ENCODE measurements at places on chromosomes 11 and 22.

DNA sequence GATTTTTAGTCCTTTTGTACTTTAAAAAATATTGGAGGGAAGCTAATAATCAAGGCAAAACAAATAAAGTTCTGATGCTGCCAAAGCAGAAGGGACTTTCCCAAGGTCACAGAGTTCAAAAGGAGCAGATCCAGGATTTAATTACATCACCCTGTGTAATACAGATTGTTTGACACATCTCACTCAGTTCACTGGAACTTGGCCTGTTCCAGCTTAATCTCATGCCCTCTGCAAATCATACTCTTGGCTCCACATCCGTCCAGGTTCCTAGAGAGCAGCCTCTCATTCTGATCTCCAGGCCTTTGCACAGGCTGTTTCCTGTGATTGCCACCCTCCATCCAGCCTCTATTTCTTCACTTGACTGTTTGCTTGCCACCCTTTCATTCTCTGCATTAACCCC is 151.7 kb downstream of the SPON1 start:
- no peak for DNase-seq

- no peak for DNase-seq
These were observed 107.2 kb downstream of the MAML2 start for GRCh38 chr11:96235751-96236150.

DNA sequence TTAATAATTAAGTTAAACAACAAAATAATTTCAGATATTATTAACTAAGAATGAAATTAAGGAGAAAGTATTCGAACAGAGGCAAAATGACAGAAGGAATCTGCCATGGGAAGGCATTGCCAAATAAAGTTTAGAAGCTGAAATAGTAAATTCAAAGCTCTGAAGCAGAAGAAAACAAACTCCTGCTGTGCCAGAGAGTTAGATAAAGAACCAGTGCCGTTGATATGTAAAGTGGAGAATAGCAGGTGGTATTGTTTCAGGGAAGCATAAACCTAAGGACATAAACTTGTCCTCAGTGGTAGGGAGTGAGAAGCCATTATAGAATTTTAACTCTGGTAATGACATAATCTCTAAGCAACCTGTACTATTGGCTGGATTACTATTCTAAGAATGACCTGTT is 2.7 kb upstream of the HBG2 start:
- no peak for DNase-seq

- DNase-seq, result peak; percentile 73
These were observed 9.9 kb downstream of the NARS2 start for GRCh38 chr11:78564490-78565467.

DNA sequence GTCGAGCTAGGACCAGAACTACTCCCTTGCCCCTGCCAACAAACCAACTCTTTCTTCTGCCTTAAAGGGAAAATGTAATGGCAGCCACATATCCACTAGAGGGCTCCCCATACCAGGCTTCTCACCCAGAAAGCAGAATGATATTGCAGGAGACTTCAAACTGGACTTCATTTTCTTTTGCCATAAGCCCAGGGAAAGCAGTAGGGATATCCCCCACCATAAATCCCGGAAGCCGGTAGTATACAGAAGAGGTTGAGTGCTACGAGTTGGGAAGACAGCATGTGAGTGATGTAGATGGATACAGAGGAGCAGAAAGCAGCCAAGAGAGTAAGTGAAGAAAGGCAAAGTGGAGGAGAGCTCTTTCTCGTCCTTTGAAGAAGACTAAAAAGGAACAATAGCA is 12.1 kb downstream of the PLAAT5 start:
- DNase-seq, result peak; percentile 32

DNA sequence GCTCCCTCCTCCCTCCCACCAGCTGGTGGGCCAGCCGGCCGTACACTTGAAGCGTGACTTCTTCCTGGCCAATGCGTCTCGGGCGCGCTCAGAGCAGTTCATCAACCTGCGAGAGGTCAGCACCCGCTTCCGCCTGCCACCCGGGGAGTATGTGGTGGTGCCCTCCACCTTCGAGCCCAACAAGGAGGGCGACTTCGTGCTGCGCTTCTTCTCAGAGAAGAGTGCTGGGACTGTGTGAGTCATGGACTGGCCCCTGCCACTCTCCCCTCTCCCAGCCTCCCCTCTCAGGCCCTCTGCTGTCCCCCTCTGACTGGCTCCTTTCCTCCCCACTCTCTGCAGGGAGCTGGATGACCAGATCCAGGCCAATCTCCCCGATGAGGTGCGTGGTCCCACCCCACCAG is 24.7 kb downstream of the CAPN1 start:
- no peak for DNase-seq

- no peak for DNase-seq
These were observed 248.5 kb upstream of the C11orf87 start for GRCh38 chr11:109173504-109173903.

GRCh38 chr22:30318799-30319419 is 7.8 kb downstream of the TBC1D10A start:
- no peak for DNase-seq

DNA sequence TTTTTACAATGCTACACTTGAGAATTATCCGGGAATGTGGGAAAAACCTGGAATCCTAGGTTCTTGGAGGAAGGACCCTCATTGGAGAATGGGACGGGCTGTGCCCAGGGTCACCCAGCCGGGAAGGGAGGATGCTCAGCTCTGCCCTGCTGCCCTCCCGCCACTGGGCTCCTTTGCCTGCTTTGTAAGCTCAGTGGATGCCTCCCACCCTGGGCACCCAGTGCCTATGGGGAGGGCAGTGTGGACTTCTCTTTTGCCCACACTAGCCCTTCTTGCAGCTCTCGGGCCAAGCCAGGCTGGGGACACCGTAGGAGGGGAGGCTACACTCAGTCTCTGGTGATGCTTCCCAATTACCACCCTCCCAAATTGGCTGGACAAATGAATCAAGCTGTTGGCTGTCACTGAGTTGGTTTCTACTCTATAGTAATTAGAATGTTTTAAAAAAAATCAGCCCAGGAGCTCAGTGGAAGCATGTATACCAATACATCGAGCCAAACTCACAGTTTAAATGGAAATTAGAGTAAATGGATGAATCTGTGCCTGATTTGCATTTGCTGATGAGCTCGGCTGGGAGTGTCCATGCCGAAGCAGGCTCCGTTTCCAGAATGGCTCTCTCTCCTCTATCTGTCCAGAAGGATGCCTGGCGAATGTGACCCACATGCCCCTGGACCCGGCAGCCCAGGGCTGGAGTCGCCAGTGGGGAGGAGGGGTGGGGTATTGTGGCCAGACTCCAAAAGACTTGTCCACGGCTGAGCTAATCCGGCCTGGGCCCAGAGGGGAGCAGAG is 317.0 kb downstream of the CTTN start:
- DNase-seq, result no peak

GRCh38 chr11:117232911-117233409 is 489 bp downstream of the RNF214 start:
- DNase-seq, result no peak

- no peak for DNase-seq
These were observed 28.1 kb upstream of the KIRREL3 start for GRCh38 chr11:127028648-127029047.

DNA sequence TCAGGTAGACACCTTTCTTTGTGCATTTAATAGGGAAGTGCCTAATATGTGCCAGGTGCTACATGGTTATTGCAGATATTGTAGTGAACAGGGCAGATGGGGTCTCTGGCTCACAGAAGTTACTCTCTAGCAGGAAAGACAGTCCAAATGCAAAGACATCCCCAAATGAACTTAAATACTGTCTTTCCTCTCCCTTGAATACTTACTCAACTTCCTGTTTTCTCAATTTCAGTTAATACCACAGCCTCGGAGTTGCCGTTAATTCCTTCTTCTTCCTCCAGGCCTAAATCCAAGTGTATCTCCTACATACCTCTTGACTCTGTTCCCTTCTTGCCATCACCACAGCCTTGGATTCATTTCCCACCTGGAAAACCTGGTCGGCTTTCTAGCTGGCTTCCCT is 134.3 kb upstream of the SESN3 start:
- DNase-seq, result no peak

DNA sequence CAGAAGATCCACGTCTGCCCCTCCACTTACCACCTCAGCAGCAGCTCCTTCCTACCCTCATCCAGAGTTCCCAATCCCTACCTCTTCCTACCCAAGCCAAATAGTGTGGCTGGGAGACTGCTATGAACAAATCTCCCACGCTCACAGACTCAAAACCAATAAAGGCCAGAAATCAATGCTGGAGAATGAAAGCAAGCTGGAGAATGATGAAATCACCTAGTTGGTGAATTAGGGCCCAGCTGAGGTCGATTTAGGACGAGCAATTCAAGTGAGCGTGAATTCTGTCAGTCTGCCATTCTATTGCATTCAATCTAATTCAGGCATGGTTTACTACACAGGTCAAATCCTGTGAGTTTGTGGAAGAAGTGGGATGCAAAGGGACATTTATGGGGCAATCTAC is 22.5 kb downstream of the COMMD9 start:
- no peak for DNase-seq

GRCh38 chr22:49310354-49310753 is 517.3 kb downstream of the BRD1 start:
- DNase-seq, result no peak

- DNase-seq, result no peak
These were observed 212.0 kb upstream of the CHORDC1 start for GRCh38 chr11:90434858-90435257.

DNA sequence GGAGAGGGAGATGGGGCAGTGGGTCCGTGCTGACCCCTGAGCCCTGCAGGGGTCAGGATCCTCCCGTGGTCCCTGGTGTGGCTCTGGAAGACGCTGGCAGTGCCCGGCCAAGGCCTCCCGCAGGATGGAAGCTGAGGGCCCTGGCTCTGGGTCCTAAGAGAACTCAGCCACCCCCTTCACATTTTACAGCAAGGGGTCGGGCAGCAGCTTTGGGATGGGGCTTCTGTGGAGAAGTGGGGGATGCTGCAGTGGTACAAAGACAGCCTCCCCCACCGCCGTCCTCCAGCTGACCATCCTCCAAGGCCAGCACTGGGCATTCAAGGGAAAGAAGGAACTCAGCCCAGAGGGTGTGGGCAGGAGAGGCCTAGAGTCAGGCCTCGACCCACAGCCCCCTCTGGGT is 21.8 kb upstream of the CRYBB3 start:
- no peak for DNase-seq

GRCh38 chr11:100948936-100949335 is 180.7 kb downstream of the PGR start:
- DNase-seq, result no peak

DNA sequence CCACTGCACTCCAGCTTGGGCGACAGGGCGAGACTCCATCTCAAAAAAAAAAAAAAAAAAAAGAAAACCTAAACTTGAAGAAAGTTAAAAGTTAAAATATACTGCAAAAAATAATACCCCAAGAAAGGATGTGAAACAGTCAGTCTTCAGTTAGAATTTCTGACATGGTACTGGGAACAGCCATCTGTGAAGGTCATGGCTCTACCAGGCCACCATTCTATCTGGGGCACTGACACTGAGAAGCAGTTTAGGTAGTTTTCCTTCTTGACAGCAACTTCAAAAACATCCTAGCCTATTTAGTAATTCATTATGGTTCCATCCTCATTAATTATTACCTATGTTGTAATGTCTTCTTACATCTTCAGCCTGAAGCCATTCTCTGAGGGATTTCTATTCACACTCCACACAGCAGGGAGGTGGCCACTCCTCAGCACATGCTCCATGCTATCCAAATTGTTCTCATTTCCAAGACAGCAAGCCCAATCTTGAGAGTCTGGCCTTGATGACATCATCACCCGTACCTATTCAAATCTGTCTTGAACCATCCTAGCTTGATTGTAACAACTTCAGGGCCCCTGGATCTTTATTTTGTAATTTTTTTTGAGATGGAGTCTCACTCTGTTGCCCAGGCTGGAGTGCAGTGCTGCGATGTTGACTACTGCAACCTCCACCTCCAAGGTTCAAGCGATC is 38.2 kb downstream of the SERPIND1 start:
- DNase-seq, result no peak

DNA sequence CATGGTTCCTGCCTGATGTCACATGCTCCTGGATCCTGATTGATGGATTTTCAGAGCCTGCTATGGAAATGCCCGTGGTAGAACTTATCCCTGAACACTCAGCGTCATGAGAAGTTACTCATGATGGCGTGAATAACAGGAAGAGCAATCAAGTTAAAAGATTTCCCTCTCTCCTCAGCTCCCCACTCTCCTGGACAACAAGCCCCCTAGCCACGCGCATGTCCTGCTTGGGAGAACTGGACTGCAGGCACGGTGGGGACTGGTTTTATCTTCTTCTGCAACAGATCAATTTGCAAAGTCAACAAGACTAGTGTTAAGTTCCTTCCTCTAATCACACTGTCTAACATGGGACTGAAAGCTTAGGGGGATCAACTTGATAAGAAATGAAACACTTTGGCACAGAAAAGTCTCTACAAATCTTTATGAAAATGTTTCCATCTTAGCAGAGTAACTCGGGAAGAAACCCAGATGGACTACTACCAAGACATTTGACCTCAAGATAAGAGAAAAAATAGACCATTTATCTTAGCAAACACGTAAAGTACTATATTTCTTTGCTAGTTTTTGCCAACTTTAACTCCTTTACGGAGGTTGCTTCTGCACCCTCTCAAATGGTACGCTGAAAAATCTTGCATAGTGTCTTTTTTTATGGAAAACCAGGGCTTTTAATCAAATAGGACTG is 27.6 kb downstream of the POU2AF1 start:
- DNase-seq, result no peak

All from NCI-H345 (cell line).